Activated T-cell treated with anti-CD3 and anti-CD28 coated beads, Interleukin-2, amount 50 U/mL, for 24 hours (primary cell): ENCODE measurements at places on chromosomes 2 and 18.
A peak's percentile ranks its signal among the peaks of the same experiment; 100 is the strongest.

- H3K4me1 ChIP-seq: no peaks in the 10 kb centered on the region
- H3K27ac ChIP-seq: no peak overlapping the region
- DNase-seq: no peak
- H3K36me3 ChIP-seq: no peaks in the 10 kb centered on the region
Observed at GRCh38 chr18:58800582-58800981, 64.1 kb upstream of the ZNF532 start.

GRCh38 chr2:9261231-9261883, 54.7 kb downstream of the ASAP2 start:
- no peak for DNase-seq
- no peaks in the 10 kb centered on the region for H3K36me3 ChIP-seq
- no peak overlapping the region for H3K4me3 ChIP-seq
- peaks cover 10% of the 10 kb centered on the region for H3K27me3 ChIP-seq
- no peaks in the 10 kb centered on the region for H3K4me1 ChIP-seq
- no peak overlapping the region for H3K27ac ChIP-seq

DNA sequence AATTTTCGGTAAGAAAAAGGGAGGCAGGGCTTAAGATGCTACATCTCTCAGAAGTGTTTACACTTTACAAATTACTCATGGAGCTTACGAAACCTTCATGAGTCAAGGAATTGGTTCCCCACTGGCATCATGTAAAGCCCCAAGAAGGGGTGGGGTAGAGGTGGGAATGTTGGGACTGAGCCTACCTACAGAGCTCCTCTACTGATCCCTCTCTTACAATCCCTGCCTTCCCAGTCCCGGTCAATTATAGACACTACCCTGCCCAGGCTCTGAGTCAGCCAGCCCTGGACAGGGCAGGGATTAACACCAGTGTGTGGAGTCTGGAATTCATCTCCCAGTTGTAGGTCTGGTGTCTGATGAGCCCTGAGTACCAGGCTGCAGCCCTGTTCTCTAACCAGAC, 248.9 kb downstream of the PAX3 start:
- peaks cover 30% of the 10 kb centered on the region for H3K27me3 ChIP-seq
- H3K36me3 ChIP-seq: no peaks in the 10 kb centered on the region
- H3K4me1 ChIP-seq: no peaks in the 10 kb centered on the region
- H3K27ac ChIP-seq: no peak overlapping the region
- DNase-seq: no peak
- H3K4me3 ChIP-seq: no peak overlapping the region

DNA sequence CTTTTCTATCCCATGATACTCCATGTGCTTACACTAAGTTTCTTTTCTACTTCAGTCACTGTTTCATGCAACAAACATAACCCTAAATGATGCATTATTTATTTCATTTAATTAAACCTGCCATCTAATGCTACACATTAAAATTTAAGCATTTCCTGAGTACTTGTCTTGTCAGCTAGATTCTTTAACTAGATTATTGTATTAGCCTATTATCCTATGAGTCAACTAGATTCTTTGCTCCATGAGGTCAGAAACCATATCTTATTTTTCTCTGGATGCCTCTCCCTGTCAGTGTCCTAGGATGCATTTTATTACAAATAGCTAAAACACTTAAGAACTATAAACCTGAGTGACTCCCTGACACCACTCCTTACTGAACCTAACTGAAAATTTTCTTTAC, 652.4 kb downstream of the SLC4A3 start:
- DNase-seq: no peak
- H3K4me3 ChIP-seq: no peak overlapping the region
- H3K4me1 ChIP-seq: no peaks in the 10 kb centered on the region

DNA sequence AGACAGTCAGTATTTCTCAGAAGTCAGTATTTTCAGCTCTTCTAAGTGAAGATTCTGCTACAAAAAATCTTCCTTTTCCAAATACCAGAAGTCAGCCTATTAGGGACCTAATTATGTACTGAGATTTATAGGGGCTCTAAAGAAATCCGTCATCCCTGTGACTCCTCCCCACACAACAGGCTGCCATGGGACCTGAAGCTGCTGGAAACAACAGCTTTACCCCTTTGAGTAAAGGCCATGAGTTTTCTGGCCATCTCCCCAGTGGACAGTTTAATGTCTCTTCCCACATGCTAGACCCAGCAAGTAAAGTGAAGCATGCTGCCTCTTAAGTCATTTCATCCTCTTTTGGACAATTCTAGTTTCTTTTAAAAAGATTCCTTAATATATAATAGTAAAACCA, 255.7 kb upstream of the ACVR2A start:
- H3K4me3 ChIP-seq: no peak overlapping the region
- no peaks in the 10 kb centered on the region for H3K4me1 ChIP-seq
- H3K27me3 ChIP-seq: peaks cover 3% of the 10 kb centered on the region
- H3K36me3 ChIP-seq: no peaks in the 10 kb centered on the region

- H3K4me1 ChIP-seq: peaks cover 10% of the 10 kb centered on the region
- no peak overlapping the region for H3K4me3 ChIP-seq
- DNase-seq: no peak
- H3K36me3 ChIP-seq: no peaks in the 10 kb centered on the region
- H3K27ac ChIP-seq: no peak overlapping the region
Observed at GRCh38 chr2:162198239-162198638, 45.0 kb downstream of the FAP start.

DNA sequence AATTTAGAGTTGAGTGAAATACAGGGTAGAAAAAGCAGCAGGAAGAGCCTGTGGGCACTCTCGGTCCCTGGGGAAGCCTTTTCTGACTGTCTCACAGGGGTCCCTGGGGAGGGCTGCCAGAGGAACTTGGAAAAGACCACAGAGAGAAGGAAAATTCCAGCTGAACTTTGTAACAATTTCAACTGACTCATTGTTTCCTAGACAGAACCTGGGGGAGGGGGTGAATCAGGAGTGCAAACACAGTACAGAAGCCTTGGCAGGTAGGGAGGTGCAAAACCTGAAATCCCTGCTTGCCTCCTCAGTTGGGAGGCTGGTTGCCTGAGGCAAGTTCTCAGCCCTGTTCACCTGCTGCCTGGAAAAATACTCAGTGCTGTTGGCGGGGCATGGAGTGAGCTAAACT, 106.8 kb downstream of the GRB14 start:
- no peaks in the 10 kb centered on the region for H3K36me3 ChIP-seq
- H3K4me1 ChIP-seq: no peaks in the 10 kb centered on the region
- no peak for DNase-seq
- H3K27ac ChIP-seq: no peak overlapping the region

- no peak overlapping the region for H3K4me3 ChIP-seq
- H3K4me1 ChIP-seq: no peaks in the 10 kb centered on the region
- DNase-seq: no peak
- H3K27me3 ChIP-seq: peaks cover 5% of the 10 kb centered on the region
- H3K36me3 ChIP-seq: no peaks in the 10 kb centered on the region
Observed at GRCh38 chr2:219798430-219798829, 171.0 kb downstream of the SLC4A3 start.

DNA sequence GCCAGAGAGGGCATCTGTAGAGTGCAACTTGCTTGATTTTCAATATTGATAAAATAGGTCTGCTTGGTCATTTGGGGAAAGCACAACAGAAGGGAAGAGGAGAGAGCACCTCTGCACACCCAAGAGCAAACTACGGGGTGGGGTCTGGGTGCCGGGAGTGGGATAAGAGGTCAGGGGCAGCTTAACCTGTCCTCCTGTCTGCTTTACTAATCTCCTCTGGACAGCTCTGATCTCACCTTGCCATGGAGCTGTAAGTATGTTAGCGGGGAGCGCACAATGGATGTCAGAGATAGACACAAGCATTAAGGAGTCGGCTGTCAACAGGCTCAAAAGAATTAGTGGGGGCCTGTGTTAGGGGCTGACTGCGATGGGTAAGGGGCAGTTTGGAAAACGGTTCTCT, 328.7 kb downstream of the CYRIA start:
- H3K4me1 ChIP-seq: no peaks in the 10 kb centered on the region
- H3K36me3 ChIP-seq: no peaks in the 10 kb centered on the region
- DNase-seq: no peak
- H3K27ac ChIP-seq: no peak overlapping the region

DNA sequence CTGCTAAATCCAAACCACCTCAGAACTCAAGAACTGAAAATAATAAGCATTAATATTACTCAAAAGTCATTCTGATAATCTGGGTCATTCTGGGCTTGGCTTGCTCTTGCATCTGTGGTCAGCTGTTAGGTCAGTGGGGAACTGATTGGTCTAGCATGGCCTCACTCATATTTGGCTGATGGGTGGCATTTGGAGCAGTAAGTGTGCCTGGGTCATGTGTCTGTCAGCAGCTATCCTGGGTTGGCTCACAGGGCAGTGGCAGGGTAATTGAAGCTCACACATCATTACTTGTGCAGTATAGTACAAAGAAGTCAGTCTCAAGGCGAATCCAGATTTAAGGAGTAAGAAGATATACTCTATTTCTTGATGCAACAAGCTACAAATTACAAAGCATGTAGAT, 9.6 kb downstream of the RPL37A start:
- peaks cover 77% of the 10 kb centered on the region for H3K36me3 ChIP-seq
- H3K27me3 ChIP-seq: no peaks in the 10 kb centered on the region
- no peak overlapping the region for H3K4me3 ChIP-seq
- DNase-seq: no peak
- peak overlapping the region; percentile 75 for H3K27ac ChIP-seq
- peaks cover 14% of the 10 kb centered on the region for H3K4me1 ChIP-seq

GRCh38 chr2:61017003-61017555, 441 bp upstream of the PEX13 start:
- peak overlapping the region; percentile 98 for H3K27ac ChIP-seq
- H3K4me3 ChIP-seq: peak overlapping the region; percentile 97
- H3K27me3 ChIP-seq: no peaks in the 10 kb centered on the region

GRCh38 chr2:1745171-1746023, 1.1 kb upstream of the PXDN start:
- peaks cover 9% of the 10 kb centered on the region for H3K4me1 ChIP-seq
- H3K4me3 ChIP-seq: peak overlapping the region; percentile 70
- no peaks in the 10 kb centered on the region for H3K36me3 ChIP-seq
- H3K27me3 ChIP-seq: peaks cover 59% of the 10 kb centered on the region
- DNase-seq: no peak

DNA sequence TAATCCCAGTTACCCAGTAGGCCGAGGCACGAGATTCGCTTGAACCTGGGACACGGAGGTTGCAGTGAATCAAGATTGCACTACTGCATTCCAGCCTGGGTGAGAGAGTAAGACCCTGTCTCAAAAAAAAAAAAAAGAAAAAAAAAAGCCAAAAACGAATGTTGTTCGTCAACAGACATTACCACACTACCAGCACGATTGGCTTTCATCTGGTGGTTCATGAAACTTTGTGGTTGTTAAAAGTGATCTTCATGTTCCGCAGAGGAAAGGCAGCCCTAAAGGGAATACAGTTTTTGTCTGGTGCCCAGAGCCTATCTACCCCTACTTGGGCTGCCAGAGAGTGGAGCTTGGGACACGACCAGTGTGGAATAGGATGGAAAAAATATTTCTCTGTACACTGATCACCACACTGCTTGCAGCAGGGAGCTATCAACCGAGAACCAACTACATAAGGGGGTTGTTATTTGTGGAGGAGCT, 13.6 kb upstream of the CXCR4 start:
- peak overlapping the region; percentile 85 for H3K27ac ChIP-seq
- H3K36me3 ChIP-seq: no peaks in the 10 kb centered on the region
- H3K4me1 ChIP-seq: peaks cover 95% of the 10 kb centered on the region
- H3K27me3 ChIP-seq: peaks cover 7% of the 10 kb centered on the region
- peak; percentile 57 for DNase-seq
- peak overlapping the region; percentile 64 for H3K4me3 ChIP-seq

- H3K27ac ChIP-seq: peak overlapping the region; percentile 16
- H3K4me1 ChIP-seq: peaks cover 43% of the 10 kb centered on the region
- no peak for DNase-seq
- H3K4me3 ChIP-seq: no peak overlapping the region
Observed at GRCh38 chr2:16625201-16625729, 40.4 kb downstream of the CYRIA start.

DNA sequence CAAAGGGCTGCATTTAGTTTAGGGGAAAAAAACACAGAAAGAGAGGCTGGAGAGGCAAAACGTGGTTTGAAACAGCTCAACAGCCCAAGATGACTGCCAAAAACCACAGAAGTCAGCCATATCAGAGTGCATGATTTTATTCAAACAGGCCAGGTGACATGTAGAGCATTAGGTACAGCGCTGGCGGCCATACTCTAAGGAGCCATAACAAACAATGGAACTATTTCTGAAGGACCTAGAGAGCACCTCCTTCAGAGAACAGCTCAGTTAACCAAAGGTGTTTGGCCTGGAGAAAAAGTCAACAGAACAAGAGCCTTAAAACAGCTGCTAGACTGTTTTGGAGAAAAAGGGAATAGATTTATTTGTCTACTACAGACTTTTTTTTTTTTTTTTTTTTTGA, 2.6 kb downstream of the THADA start:
- H3K27ac ChIP-seq: peak overlapping the region; percentile 79
- peaks cover 43% of the 10 kb centered on the region for H3K4me1 ChIP-seq
- H3K27me3 ChIP-seq: no peaks in the 10 kb centered on the region
- H3K4me3 ChIP-seq: peak overlapping the region; percentile 55
- H3K36me3 ChIP-seq: peaks cover 71% of the 10 kb centered on the region

DNA sequence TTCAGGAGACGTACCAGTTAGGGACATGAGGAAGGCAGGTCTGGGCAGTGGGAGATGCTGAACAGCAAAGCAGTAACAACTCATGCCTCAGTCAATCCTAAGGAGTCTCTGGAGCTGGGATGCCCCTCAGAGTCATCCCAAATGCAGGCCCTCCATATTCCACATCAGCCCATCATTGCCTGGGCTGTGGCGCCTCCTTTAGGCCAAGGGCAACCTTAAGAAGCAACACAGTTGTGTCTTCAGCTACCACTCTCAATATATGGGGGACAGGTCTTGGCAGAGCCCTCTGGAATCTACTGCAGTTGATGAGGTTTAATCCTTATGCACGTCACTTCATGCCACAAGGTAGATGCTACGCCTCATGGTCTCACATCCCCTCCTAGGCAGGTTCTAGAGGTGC, 682.0 kb upstream of the RAB6C start:
- no peaks in the 10 kb centered on the region for H3K27me3 ChIP-seq
- no peak for DNase-seq
- H3K36me3 ChIP-seq: no peaks in the 10 kb centered on the region
- no peak overlapping the region for H3K27ac ChIP-seq
- no peak overlapping the region for H3K4me3 ChIP-seq

DNA sequence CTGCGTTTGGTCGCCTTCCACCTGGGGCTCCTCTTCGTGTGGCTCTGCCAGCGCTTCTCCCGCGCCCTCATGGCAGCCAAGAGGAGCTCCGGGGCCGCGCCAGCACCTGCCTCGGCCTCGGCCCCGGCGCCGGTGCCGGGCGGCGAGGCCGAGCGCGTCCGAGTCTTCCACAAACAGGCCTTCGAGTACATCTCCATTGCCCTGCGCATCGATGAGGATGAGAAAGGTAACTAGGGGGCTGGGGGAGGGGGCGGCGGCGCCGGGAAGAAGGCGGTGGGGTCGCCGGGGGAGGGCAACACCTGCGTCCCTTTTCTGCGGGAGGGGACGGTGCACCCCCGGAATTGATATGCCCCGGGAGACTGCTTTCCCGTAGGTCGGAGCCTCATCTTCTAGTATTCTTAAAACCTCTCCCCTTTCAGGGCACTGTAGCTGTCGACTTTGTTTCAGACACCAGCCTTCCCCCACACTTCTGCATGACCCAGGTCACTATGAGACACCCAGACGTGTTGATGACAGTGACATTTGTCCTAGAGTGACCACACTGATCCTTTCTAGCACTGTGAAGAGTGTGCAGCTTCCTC, 755 bp downstream of the SPAST start:
- H3K27me3 ChIP-seq: no peaks in the 10 kb centered on the region
- no peak for DNase-seq
- peak overlapping the region; percentile 96 for H3K27ac ChIP-seq
- H3K36me3 ChIP-seq: peaks cover 21% of the 10 kb centered on the region
- H3K4me3 ChIP-seq: peak overlapping the region; percentile 95
- H3K4me1 ChIP-seq: peaks cover 34% of the 10 kb centered on the region

- H3K4me1 ChIP-seq: peaks cover 92% of the 10 kb centered on the region
- no peaks in the 10 kb centered on the region for H3K27me3 ChIP-seq
- DNase-seq: peak; percentile 26
- no peaks in the 10 kb centered on the region for H3K36me3 ChIP-seq
Observed at GRCh38 chr2:239257511-239257937, 143.3 kb downstream of the HDAC4 start.
